ENCODE measurements at places on chromosomes 1 and 21. TPM values are rescaled to one million over a fixed set of nuclear protein-coding genes. Genes with fewer than 3 reads are reported as not detected.
A peak's percentile ranks its signal among the peaks of the same experiment; 100 is the strongest.

DNA sequence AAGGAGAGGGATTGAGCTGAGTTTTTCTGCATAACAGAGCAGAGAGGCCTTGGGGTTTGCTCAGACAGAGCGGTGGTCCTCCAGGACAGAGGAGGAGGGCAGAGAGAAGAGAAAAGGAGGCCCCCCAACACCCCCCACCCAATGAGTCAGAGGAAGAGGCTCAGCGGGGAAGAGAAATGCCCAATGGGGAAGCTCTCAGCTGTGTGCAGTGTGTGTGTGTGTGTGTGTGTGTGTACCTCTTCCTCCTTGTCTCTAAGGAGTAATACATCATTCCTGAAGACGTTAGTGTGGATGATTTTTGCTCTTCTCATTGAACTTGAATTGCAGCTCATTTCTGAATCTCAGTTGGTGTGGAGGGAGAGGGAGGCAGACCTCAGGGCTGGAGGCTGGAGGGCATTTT, 8.7 kb downstream of the TMPRSS3 start:
- DNase-seq = no peak
- no peaks in the 10 kb centered on the region for H3K27me3 ChIP-seq
- no peak overlapping the region for H3K4me3 ChIP-seq
- peaks cover 41% of the 10 kb centered on the region for H3K4me1 ChIP-seq
- no peak overlapping the region for H3K27ac ChIP-seq

GRCh38 chr1:219209578-219209977, 35.9 kb downstream of the LYPLAL1 start:
- DNase-seq = no peak
- no peak overlapping the region for H3K4me3 ChIP-seq
- H3K36me3 ChIP-seq = no peaks in the 10 kb centered on the region
- H3K27ac ChIP-seq = no peak overlapping the region
- no peaks in the 10 kb centered on the region for H3K27me3 ChIP-seq

Gene MEF2D
- total RNA-seq = 60.7 TPM

DNA sequence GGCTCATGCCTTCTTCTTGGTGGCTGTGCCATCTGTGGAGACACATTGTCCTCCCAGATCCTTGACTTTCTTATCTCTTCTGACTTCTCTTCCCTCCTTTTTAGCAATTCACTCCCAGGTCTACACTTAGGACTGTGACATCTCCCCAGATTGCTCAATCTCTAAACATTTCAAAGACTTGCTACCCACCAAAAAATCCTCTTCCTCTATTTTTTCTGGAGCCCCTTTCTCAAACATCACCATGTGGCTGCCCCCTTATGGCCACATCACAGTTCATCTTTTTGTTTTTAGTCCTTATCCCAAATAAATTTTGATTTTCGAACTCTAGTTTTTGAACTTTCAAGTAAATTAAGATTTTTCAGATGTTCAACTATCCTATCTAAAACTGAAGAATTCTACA, 148.6 kb upstream of the HOOK1 start:
- H3K36me3 ChIP-seq = no peaks in the 10 kb centered on the region
- no peaks in the 10 kb centered on the region for H3K4me1 ChIP-seq
- no peak overlapping the region for H3K4me3 ChIP-seq

- no peak overlapping the region for H3K27ac ChIP-seq
- H3K36me3 ChIP-seq = peaks cover 4% of the 10 kb centered on the region
- H3K4me1 ChIP-seq = peaks cover 35% of the 10 kb centered on the region
- DNase-seq = peak; percentile 27
- no peaks in the 10 kb centered on the region for H3K27me3 ChIP-seq
- H3K4me3 ChIP-seq = peak overlapping the region; percentile 65
Measured at GRCh38 chr1:3858231-3858981, 1.1 kb downstream of the DFFB start.

DNA sequence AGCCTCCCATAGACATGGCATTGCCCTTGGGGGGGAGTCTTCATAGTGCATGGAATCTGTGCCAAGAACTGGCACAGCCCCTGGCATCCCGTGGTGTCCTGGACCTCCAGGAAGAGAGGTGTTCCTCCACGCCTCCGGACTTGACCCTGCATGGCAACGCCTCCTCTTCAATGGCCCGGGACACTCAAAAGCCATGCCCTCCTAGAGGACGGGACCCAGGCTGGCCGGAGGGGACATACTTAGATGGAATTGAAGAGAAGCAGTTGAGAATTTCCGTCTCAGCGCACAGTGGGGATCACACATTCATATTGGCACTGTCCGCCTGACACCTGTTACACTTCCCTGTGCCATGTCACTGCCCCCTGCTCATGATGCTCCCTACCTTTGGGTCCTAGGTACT, 38.4 kb upstream of the TENT5C start:
- H3K4me1 ChIP-seq = peaks cover 3% of the 10 kb centered on the region
- no peak overlapping the region for H3K27ac ChIP-seq
- no peak for DNase-seq
- H3K36me3 ChIP-seq = no peaks in the 10 kb centered on the region

DNA sequence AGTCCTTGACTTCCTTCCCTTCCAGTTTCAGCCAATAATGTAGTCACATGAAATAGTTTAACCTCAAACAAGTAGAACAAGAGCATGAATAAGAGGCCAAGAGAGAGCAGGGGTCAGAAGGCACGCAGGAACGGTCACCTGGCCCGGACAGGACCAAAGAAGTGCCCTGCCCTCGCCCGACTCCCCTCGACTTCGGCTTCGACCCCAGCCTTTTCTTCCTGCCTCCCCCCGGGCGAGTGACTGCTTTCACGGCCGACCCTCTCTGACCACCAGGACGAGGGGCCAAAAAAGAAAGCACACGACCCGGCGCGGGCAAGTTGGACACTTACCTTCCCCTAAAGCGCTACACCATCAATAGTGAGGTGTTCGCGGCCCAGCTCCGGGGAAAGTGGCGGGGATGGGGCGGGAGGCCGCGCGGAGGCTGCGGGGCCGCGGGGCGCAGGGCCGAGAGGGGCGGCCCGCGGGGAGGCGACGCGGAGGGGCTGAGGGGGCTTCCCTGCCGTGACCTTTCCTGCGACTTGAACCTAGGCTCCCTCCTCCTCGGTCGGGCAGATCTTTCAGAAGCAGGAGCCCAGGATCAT, 519 bp downstream of the RERE start:
- H3K36me3 ChIP-seq = no peaks in the 10 kb centered on the region
- peak overlapping the region; percentile 96 for H3K4me3 ChIP-seq
- peaks cover 10% of the 10 kb centered on the region for H3K4me1 ChIP-seq
- H3K27ac ChIP-seq = peak overlapping the region; percentile 89
- H3K27me3 ChIP-seq = peaks cover 5% of the 10 kb centered on the region

Gene CXADR
- total RNA-seq = 0.35 TPM

GRCh38 chr1:8926707-8927694, 18.7 kb upstream of the CA6 start:
- no peak for DNase-seq
- H3K36me3 ChIP-seq = no peaks in the 10 kb centered on the region
- peaks cover 15% of the 10 kb centered on the region for H3K4me1 ChIP-seq

Gene PLA2G2D
- total RNA-seq = not detected

- H3K4me3 ChIP-seq = no peak overlapping the region
- DNase-seq = peak; percentile 19
- H3K27me3 ChIP-seq = peaks cover 26% of the 10 kb centered on the region
- H3K36me3 ChIP-seq = no peaks in the 10 kb centered on the region
- H3K27ac ChIP-seq = no peak overlapping the region
- peaks cover 4% of the 10 kb centered on the region for H3K4me1 ChIP-seq
Measured at GRCh38 chr21:46142582-46143473, 12.6 kb downstream of the FTCD start.

Gene TMEM39B
- total RNA-seq = 24.8 TPM

Gene DDOST
- total RNA-seq = 110 TPM

Gene TNNT2
- not detected for total RNA-seq

GRCh38 chr21:18705971-18706370, 302.4 kb upstream of the TMPRSS15 start:
- H3K4me3 ChIP-seq = no peak overlapping the region
- DNase-seq = no peak
- H3K36me3 ChIP-seq = no peaks in the 10 kb centered on the region
- no peaks in the 10 kb centered on the region for H3K4me1 ChIP-seq
- no peaks in the 10 kb centered on the region for H3K27me3 ChIP-seq

- H3K36me3 ChIP-seq = no peaks in the 10 kb centered on the region
- no peaks in the 10 kb centered on the region for H3K27me3 ChIP-seq
- no peak for DNase-seq
- no peaks in the 10 kb centered on the region for H3K4me1 ChIP-seq
- no peak overlapping the region for H3K27ac ChIP-seq
Measured at GRCh38 chr1:13663969-13664368, 36.0 kb upstream of the PRDM2 start.

Gene SPATA21
- total RNA-seq = not detected

GRCh38 chr1:175810305-175810704, 66.9 kb upstream of the TNR start:
- H3K36me3 ChIP-seq = no peaks in the 10 kb centered on the region
- DNase-seq = no peak
- H3K27me3 ChIP-seq = peaks cover 3% of the 10 kb centered on the region
- no peak overlapping the region for H3K27ac ChIP-seq
- H3K4me3 ChIP-seq = no peak overlapping the region
- no peaks in the 10 kb centered on the region for H3K4me1 ChIP-seq

DNA sequence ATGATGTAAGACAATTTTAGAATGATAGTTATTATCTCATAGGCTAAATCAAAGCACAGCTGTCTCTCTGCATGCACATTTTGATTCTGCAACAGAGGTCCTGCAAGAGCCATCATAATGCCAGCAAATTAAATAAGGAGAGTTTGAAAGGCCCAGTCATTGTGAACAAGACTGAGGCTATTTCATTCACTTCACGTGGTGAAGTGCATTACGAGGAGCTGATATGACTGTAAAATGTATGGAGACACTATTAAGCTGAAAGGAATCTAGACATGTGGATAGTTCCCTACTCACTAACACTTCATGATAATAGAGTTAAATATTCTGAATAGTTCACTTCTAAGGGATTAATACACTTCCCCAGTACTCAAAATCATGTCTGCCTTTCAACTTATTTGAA, 299.0 kb downstream of the SMYD3 start:
- no peaks in the 10 kb centered on the region for H3K36me3 ChIP-seq
- no peak overlapping the region for H3K4me3 ChIP-seq
- H3K4me1 ChIP-seq = no peaks in the 10 kb centered on the region
- H3K27me3 ChIP-seq = no peaks in the 10 kb centered on the region

GRCh38 chr21:43337901-43338655, 88.9 kb downstream of the SIK1 start:
- H3K36me3 ChIP-seq = no peaks in the 10 kb centered on the region
- H3K27me3 ChIP-seq = no peaks in the 10 kb centered on the region
- H3K27ac ChIP-seq = no peak overlapping the region

DNA sequence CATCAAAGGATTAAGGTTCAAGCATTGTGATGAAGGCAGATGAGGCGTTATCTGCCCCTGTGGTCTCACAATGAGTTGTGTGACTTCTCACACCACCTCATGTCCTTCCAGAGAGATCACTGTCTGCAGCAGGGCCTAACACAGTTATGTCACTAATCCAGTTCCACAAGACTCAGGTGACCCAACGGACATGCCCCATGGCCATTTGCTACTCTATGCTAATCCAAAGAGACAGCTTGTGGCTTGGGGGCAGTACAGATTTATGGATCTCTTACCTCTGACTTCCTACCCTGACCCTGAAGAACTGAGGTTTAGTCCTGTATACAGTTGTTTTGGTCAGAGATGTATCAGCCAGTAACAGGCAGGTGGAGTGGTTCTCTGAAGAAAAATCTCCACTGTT, 147.1 kb downstream of the GLUL start:
- no peak overlapping the region for H3K27ac ChIP-seq
- H3K4me3 ChIP-seq = no peak overlapping the region
- no peak for DNase-seq
- no peaks in the 10 kb centered on the region for H3K4me1 ChIP-seq

Gene ZSWIM5
- 4.0 TPM for total RNA-seq

Gene CHRNB2
- not detected for total RNA-seq

DNA sequence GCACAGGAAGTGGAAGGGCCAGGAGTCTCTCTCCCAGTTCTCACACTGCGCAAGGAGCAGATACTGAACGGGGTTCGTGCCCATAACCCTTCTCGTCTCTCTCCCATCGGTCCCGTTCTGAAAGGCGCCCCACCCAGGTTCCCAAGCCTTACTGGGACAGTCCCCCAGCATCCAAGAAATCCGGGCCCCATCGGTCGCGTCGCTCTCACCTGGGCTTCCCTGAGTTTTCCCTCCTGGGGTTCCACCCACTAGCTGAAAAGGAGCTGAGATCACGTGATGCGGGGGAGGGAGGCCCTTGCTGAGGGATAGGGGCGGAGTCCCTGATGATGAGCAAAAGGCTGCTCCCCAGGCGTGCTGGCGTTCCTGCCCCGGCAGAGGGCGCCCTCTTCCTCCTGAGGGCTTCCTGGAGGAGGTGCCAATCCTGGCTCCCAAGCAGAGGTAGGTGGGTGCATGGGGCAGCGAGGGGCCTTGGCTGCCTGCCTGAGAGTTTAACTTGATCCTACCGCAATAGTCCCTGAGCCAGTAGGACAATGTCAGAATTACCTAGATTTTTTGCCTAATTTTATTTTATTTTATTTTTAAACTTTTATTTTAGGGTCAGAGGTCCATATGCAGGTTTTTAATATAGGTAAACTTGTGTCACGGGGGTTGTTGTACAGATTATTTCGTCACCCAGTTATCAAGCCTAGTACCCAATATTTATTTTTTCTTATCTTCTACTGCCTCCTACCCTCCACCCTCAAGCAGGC, at the start of gene SPOCD1:
Gene SPOCD1 (minus strand): TSS at position 271 of the 749 bp plus-strand sequence. CDS start 689 bp downstream, outside the sequence.
- no peaks in the 10 kb centered on the region for H3K27me3 ChIP-seq
- no peaks in the 10 kb centered on the region for H3K36me3 ChIP-seq
- no peak within 1 kb of the TSS for H3K4me3 ChIP-seq
- peak within 1 kb of the TSS; percentile 7 for H3K27ac ChIP-seq
- no peaks in the 10 kb centered on the region for H3K4me1 ChIP-seq

Gene SELE
- total RNA-seq = not detected

Gene PEAR1
- 0.46 TPM for total RNA-seq

GRCh38 chr1:225919906-225920305, 4.1 kb downstream of the PYCR2 start:
- no peaks in the 10 kb centered on the region for H3K27me3 ChIP-seq
- H3K27ac ChIP-seq = no peak overlapping the region
- DNase-seq = no peak
- H3K36me3 ChIP-seq = peaks cover 45% of the 10 kb centered on the region

- peaks cover 49% of the 10 kb centered on the region for H3K4me1 ChIP-seq
- H3K4me3 ChIP-seq = no peak overlapping the region
Measured at GRCh38 chr1:2501041-2501819, 25.1 kb downstream of the PLCH2 start.

DNA sequence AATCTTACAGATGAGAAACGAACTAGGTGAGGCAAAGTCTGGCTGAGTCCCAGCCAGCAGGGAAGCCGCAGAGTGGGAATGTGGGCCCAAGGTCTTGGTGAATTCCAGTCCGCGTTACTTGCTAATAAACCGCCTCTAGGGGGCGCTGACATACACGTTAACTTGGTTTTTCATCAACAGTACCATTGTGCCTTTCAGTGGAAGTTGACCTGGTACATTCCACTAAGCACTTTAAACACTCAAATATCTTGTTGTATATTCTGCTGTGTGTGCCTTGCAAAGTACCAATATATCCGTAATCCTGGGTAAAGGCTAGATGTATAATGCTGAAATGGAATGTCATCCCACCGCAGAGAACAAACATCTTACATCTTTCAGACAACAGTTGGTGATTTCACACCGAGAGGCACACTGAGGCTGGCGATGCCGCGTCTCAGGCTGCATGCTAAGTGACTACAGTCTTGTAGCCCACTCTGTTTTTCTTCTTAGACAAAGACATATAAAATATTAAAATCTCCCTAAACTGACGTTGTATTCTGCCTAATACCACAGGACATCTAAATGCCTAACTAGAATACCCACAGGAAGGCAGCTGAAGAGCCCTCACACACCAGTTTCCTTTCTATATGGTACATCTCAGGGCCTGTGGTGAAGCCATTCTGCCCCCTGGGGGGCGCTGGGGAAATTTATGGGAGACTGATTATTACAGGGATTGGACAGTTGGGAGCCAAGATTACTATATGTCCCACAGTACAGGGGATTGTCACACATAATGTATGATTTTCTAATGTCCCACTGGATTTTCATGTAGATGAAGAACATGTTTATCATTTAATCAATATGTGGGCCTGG, 49.2 kb upstream of the C1orf198 start:
- no peak overlapping the region for H3K27ac ChIP-seq
- DNase-seq = peak; percentile 53
- peaks cover 87% of the 10 kb centered on the region for H3K36me3 ChIP-seq
- no peak overlapping the region for H3K4me3 ChIP-seq
